ENCODE measurements at places on chromosomes 5 and 9.

- no peak for DNase-seq
Measured at GRCh38 chr9:113475992-113476391, 12.5 kb downstream of the RGS3 start.

GRCh38 chr9:114290561-114290986 is 32.3 kb upstream of the ORM1 start:
- no peak for DNase-seq

GRCh38 chr9:98120476-98120875 is 1.5 kb upstream of the TRIM14 start:
- no peak for DNase-seq

- no peak for DNase-seq
Measured at GRCh38 chr9:135099574-135099973, 12.1 kb downstream of the OLFM1 start.

DNA sequence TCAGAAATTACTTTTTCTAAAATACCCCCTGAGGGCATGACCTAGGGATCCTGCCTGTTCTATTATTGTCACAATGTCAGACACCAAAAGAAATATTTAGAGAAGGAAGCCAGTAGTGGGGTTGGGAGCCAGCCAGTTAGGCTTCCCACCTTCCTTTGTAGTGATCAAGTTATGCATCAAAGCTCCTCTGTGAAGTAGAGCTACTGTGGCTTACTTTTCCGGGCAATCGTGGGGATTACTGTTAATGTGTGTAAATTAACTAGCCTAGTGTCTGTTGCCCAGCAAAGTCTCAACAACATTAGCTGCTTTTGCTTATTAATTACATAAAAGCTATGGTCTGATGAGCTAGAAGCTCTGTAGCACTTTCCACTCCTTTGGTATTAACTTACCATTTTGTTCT is 109.0 kb upstream of the PCAT7 start:
- no peak for DNase-seq

DNA sequence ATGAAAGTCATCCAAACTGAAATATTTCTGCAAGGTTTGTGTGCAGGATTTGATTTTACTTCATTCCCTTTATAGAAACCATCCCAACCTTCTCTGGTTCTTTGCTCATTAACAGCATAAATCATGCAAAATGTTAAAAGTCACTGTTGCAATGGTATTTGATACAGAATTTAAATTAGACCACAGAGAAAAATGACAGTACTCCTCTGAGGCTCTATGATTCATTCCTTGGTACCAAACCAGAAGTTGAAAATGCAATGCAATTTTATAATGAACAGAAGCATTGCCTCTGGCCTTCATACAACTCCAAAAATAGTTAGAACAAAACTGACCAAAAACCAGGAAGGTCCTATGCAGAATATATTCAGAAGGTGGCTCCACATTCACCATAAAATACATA is 607.1 kb downstream of the TLE1 start:
- no peak for DNase-seq

DNA sequence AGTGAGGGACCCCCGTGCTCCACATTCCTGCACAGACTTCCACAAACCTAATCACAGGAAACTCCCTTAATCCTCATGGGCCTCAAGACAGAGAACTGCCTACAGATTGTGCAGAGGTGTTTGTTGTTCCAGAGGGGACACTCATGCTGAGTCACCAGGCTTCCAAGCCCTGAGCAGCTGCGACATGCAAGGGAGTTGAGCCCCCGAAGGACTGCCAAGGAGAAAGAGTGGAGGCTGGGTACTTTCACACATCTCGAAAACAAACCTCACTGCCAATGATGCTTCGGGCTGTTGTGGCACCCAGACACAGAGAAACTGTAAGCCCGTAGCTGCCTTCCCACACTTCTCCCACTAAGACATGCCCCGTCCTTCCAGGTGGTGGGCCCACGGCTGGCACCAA is 480.8 kb downstream of the CDH12 start:
- DNase-seq, result no peak

DNA sequence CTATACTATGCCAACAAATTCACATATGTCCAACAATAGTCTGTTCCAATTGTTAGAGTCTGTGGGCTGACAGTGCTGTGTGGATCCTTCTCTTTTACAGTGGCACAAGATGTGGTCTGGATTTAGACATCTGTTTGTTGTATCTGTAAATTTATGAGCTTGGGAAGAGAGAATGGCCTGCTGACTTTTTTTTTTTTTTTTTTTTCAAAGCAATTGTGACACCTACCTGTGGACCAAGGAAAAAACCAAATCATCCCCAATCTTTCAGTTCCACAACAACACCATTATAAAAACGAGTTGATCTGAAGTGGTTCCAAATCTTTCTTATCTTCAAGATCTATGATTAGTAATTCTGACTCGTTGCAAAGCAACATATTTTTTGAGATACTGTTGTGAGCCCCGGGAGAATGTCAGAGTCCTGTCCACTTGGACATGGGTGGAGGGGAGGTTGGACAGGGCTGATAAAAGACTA is 4.9 kb downstream of the IRX2 start:
- DNase-seq, result no peak

GRCh38 chr9:23812673-23813072 is 13.4 kb downstream of the ELAVL2 start:
- no peak for DNase-seq

- no peak for DNase-seq
Measured at GRCh38 chr5:54547711-54548250, 30.2 kb downstream of the SNX18 start.

DNA sequence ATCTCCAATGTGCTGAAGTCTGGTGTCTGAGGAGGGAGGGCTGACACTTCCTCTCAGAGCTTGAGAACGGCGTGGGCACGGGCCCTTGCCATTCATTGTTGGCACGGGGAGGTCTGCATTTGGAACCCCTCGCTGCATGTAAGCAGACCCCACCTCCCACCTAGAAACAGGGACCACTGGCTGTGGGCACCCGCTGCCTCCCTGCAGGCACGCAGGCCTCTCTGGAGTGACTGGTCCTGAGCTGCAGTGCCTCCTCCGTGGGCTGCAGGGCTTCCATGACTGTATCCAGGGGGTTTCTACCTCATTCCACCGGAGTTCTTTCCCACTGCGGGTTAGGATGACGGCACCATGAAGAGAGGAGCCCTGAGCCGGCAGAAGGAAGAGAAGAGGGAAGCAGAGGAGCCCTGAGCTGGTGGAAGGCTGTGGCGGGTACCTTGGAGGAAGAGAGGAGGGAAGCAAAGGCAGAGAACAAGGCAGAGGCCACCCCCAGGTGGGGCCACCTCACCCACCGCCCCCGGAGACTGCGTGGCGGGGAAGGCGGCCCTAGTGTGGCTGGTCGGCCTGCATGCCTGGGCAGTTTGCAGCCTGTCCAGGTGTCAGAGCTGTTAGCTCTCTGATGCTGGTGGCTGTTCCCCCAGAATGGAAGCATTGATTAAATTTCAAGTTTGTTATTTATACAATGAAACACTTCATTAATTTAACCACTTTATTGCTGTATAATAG is 74.9 kb upstream of the CACNA1B start:
- no peak for DNase-seq

- no peak for DNase-seq
Measured at GRCh38 chr5:89346573-89346972, 463.6 kb upstream of the MEF2C start.

DNA sequence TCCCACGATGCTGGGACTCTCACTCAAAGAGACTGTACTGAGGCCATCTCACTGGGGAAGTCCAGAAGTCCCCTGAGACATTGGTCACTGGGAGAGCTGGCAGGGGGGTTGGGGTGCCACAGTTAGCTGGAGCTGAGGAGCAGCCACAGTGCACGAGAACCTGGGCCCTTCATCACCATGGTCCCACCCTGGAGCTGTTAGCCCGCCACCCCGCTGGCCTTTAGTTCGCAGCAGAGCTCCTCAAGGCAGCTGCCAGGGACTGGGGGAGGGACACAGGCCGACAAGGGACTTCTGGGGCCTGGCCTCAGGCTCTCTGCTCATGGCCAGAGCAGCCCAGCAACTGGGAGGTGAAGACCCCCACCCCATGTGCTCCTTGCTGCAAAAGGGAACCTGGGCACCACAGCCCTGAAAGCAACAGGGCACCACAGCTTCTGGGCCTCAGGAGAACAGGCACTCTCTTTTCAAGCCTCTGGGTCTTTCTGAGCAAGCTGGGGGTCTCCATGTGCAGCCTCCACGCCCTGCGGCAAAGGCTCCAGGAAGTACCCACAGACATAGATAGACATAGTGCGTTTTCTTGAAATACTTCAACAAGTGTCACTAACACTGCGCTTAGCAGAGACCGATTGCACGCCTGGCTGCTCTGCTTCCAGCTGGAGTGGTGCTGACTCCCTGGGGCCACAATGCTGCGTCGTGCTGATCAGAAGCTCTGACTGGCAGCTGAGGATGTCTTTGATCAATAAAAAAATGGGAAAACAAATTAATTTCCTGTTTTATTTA is 46.0 kb downstream of the VAV2 start:
- no peak for DNase-seq

DNA sequence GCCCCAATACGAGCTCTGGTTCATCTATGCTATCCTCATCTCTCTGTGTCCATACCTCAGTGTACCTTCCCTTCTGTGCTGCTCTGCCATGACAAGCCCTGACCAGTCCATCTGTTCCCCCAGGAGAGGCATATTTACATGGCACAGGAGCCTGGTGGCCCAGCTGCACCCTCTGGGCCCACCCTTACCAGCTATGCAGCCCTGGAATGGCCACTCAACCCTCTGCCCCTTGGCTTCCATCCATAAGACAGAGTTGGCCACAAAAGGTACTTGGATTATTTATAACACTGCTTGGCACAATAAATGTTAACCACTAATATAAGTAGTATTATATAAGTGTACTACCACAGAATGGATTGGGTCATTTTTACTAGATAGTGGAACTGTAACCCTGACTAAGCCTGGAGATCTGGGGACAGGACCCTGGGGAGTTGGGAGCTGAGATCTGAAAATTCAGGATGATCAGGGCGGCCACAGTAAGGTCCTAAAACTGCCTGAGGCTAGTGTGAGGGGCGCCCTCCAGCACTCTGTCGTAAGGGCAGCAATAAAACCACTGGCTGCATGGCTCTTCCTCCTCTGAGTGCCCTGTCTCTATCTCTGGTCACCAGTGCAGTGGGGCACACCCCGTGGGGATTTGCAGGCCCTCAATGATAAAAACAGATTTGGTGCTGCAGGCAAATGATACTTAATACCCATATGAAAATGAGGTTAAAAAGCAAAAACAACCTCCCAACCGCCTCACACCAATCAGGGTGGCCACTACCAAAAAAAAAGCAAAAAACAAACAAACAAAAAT is 65.8 kb downstream of the SEMA4D start:
- no peak for DNase-seq

GRCh38 chr5:140041492-140042392 is 1.4 kb downstream of the NRG2 start:
- peak; percentile 73 for DNase-seq

- DNase-seq, result no peak
Measured at GRCh38 chr9:75152416-75152815, 64.1 kb downstream of the OSTF1 start.

DNA sequence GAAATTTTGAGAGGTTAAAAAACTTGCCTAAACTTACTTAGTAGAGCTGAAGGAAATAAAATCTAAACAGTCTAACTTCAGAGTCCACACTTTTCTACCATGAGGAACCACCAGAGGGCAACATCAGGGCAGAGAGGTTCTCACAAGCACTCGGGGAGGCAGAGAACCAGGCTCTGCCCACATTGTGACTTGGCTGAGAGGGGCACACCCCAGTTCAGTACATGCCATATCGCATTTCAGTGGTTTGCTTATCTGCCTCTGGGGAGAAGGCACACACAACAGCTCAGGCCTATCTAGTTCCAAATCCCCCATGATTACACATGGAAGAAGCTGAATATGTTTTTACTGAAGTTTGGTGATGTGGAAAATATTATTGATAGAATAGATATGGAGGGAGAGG is 49.2 kb downstream of the EQTN start:
- peak; percentile 33 for DNase-seq

DNA sequence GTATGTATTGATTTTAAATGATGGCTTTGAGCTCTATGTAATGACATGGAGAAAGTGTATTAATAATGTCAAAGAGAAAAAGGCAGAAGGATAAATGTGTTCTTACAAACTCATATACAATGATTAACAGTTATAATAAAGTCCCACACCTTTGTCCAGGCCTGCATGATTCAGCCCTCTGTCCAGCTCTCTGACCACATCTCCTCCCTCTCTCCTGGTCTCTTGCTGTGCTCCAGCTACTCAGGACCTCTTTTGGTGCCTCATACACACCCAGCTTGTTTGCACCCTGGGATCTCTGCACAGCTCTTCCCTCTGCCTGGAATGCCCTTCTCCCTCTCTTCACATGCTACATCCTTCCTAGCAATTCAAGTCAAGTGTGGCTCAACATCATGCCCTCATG is 37.5 kb upstream of the DMRT1 start:
- no peak for DNase-seq

DNA sequence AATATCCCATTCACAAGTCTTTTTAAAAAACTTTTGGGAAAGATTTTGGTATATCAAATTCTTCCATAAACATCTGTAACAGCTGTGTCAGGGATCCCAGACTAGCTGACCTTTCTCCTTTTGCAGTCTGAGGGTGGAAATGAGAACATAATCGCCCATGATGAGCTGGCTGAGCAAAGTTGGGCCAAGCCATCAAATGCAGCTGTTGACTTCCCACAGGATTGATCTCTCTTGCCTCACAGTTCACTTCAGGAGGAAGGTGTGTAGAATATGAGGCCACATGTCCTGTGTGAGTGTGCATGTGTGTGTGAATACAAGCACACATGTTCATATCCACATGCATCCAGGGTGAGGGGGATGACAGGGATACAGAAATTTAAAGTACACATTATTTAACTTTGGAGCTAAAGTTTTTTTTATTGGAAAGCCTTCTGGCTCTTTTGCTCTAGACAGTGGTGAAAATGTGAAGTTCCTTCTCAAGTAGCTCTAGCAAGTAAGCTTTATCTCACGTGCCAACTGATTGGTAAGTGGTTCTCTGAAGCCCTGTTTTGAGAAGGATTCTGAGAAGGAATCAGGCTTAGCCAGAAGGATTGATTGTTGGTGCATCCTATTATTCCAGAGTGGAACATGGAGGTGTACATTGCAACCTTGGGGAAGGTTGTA is 468.8 kb upstream of the DMAC1 start:
- DNase-seq, result no peak

GRCh38 chr5:177494346-177495195 is 2.8 kb downstream of the PDLIM7 start:
- DNase-seq, result no peak

- DNase-seq, result no peak
Measured at GRCh38 chr9:95482621-95483020, 34.1 kb downstream of the PTCH1 start.

- DNase-seq, result no peak
Measured at GRCh38 chr9:91103931-91104330, 257.8 kb downstream of the AUH start.

GRCh38 chr9:127897193-127897692 is 2.2 kb downstream of the ST6GALNAC6 start:
- peak; percentile 77 for DNase-seq
